ENCODE measurements at places on chromosomes 2 and 18.

DNA sequence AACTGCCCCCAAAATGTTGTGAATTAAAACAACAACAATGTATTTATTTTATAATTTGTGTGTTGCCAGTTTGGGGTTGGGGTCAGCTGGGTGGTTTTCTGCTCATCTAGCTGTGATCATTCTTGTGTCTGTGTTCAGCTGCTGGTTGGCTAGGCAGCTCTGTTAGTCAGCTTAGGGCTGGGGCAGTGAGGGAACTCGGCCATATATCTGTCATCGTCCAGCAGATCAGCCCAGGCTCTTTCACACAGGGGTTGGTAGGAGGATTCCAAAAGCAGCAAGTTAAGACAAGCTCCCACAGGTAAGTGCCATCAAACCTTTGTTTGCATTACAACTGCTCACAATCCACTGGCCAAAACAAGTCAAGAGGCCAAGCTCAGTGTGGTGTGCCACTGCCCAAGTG is 121.5 kb downstream of the LPIN1 start:
- DNase-seq = no peak

GRCh38 chr18:60684843-60685513 is 312.4 kb upstream of the MC4R start:
- DNase-seq = no peak

DNA sequence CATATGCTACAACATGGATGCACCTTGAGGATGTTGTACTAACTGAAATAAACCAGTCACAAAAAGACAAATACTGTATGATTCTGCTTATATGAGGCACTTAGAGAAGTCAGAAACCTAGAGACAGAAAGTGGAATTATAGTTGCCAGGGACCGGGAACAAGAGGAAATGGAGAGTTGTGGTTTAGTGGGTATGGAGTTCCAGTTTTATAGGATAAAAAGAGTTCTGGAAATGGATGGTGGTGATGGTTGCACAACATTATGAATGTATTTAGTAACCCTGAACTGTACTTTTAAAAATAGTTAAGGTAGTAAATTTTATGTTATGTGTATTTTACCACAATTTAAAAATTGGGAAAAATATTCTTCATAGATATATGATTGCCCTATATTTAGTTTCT is 97.7 kb downstream of the DPP4 start:
- no peak for DNase-seq

GRCh38 chr18:24019641-24020331 is 5.2 kb downstream of the TTC39C start:
- peak; percentile 69 for DNase-seq

DNA sequence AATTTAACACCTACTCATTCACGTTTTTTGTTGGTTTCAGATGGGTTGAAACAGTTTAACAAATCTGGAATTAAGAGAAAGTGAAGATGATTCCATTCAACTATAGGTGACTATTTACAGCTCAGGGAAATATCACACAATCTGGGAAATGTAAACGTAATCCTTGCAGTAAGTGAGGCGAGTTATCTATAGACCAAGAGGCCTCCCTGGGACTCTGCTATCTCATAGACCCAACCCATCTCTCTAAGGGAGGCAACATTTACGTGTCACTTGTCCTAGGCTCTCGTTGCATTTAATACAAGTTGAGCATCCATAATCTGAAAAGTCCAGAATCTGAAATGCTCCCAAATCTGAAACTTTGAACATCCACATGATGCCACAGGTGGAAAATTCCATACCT is 2.0 kb upstream of the MOB4 start:
- no peak for DNase-seq

DNA sequence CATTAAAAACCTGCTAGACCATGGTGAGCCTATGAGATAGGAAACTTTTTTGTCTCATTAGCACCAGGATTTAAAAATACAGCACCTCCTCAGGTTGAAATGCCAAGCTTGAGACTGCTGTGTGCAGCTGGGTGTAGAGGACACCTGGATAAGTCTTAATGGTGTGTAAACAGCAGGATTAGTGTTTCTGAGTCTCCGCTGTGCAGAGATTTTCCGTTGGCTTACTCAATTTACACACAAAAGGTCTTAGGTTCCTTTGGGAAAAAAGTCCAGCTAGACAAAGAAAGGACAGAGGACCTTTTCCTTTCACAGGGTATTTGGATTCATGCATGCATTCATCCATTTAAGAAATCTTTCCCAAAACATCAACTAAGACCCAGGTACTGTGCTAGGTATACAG is 168.1 kb downstream of the NRXN1 start:
- no peak for DNase-seq

GRCh38 chr2:36707050-36707449 is 10.5 kb downstream of the VIT start:
- DNase-seq = no peak

- DNase-seq = peak; percentile 86
Measured at GRCh38 chr2:112187805-112188596, 49.8 kb downstream of the FBLN7 start.

DNA sequence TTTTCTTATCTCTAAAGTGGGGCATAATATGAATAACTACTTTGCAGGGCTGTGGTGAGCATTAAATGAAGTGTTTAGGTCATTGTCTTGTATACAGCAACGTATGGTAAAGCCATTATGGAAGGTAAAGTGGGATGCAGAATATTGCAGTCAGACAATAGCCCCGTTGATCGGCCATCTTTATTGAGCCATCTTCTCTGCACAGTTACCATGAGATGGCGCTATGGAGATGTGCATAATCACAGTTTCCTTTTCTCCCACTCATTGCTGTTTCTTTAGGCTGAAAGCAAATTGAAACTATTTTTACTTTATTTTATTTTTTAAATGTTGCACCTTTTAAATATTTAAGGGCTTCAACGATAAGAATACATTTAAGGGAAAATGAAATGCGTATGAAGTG is 108.9 kb downstream of the THSD7B start:
- DNase-seq = no peak

DNA sequence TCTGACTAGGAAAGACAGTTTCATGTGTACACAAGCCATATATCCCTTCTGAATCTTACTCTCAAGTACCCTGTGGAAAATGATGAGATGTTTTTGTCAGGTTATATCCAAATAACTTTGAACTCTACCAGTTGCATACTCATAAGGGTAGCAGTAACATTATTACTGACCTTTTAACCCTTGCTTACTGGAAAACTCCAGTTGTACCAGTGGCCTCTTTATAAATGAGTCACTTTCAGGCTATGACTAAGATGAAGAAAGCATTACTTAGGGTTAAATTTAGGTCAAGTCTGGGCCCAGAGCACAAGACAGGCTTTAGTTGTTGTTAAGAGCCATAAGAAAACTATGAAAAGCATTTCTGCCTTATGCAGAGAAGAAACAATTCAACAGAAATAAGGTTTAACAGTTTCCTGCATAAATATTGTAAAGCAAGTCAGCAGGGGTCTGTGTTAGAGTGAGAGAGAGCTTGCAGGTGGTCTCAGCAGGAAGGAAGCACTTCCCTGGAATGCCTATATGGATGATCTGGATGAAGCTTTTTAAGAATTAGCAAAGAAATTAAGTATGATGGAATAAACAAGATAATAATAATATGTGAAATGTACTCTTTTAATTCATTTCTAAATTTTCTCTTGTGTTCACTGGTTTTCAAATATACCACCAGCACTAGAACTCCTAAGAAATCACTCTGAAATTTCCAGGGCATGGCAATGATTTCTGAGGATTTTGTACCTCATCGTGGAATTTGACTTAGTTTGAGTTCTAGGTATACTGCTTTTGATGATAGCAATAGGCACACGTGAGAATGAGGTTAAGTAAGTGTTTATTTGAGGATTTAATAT is 126.6 kb downstream of the UBE2E3 start:
- peak; percentile 31 for DNase-seq

DNA sequence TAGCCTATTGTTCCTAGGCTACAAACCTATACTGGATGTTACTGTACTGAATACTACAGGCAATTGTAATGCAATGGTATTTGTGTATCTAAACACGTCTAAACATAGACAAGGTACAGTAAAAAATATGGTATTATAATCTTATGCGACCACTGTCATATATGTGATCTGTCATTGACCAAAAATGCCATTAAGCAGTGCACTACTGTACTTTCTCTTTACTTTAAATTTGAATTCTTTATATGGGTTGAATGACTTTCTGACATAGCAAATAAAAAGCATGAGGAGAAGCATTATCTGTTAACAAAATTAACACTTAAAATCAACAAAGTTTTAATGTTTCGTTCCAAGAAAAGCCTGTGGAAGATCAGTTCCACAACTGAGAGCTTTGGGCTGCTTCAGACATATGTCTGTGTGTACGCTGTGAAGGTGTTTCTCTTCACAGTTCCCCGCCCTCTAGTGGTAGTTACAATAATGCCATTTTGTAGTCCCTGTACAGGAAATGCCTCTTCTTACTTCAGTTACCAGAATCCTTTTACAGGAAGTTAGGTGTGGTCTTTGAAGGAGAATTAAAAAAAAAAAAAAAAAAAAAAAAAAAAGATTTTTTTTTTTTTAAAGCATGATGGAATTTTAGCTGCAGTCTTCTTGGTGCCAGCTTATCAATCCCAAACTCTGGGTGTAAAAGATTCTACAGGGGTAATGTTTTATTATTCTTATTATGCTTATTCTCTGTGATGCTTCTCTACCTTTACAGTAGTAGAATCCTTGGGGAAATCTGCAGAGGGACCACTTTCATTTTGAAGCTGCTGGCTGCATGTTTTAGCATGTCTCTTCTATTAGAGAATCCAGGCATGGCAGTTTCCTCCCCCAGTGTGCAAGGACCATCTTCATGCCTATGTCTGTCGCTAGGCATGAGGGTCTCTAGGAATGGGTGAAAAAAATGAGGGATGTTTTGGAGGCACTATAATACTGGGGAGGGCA is 54.5 kb downstream of the SCN2A start:
- DNase-seq = peak; percentile 45

DNA sequence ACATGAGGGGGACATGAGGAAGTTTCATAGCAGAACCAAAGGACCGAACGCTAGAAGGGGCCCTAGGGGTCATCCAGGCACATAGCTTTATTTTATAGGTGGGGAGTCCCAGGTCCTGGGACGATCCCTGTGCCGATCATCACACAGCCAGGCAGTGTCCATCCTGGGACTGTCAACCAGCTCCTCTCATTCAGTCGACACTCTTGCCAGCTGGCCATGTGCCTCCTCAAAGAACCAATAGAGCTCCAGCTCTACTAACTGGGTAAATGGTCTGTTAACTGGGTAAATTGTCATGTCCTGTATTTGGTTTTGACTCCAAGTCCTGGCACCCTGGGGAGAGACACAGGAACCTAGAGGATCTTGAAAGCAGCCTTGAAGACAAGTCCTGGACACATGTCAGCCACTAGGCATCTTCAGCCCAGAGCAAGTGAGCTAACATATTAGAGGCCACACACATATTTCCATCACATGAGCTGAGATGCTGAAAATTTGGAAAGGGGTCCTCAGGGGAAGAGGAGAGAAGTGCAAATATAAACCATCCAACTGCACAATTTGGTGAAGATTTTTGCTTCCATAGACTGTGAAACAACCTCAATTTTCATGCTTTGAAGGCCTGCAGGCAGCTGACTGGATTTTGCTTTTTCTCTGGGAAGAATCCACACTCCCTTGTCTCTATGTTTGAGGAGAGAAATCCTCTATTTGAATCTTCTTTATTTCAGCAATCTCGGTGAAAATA is 361.1 kb upstream of the SLC14A2 start:
- no peak for DNase-seq

DNA sequence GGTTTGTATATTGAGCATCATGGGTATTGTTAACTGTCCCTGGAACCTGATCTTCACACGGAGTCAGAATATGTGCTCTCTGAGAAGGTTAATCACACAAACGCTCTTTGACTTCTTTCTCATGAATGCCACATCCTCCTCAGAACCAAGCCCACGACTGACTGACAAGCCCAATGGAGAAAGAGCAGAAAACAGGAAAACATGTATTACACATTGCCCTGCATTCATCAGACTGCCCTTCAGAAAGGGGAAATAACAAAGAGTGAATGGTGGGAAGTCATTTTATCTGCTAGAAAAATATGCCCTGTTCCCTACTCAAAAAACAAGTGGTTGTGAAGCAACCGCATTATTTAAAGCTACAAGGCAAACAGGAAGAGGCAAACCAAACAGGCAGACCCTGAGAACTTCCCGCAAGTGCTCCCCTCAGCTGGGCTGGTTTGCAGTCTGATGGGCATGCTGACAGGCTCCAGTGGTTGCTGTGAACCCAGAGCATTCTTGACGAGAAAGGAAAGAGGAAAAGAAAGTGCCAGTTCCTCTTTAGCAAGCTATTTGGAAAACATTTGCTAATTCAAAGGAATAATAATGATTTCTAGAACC is 172.9 kb upstream of the SETBP1 start:
- no peak for DNase-seq

- DNase-seq = no peak
Measured at GRCh38 chr2:175599966-175600831, 401.9 kb downstream of the LNPK start.

- DNase-seq = no peak
Measured at GRCh38 chr2:98374958-98375570, 28.8 kb downstream of the CNGA3 start.

- peak; percentile 24 for DNase-seq
Measured at GRCh38 chr2:144358979-144359541, 160.9 kb downstream of the ZEB2 start.

- no peak for DNase-seq
Measured at GRCh38 chr2:226887940-226888339, 52.1 kb downstream of the RHBDD1 start.

DNA sequence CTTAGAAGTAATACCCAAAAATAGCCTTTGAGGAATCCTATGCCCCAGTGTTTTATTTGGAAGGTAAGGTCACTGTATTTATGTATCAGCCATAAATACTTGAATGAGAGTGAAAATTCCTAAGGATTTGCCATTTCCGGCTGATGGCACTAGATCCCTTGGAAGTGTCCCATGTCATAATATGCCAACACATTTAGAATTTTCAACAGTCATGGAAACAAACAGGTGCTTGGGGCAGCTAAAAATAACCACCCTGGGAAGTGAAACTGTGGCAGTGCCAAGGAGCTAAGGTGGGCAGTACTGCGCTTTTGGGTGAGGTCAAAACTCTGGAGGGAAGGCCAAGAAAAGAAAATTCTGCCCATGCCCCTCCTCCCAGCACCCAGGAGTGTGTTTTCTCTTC is 80.2 kb downstream of the TCF7L1 start:
- DNase-seq = no peak

DNA sequence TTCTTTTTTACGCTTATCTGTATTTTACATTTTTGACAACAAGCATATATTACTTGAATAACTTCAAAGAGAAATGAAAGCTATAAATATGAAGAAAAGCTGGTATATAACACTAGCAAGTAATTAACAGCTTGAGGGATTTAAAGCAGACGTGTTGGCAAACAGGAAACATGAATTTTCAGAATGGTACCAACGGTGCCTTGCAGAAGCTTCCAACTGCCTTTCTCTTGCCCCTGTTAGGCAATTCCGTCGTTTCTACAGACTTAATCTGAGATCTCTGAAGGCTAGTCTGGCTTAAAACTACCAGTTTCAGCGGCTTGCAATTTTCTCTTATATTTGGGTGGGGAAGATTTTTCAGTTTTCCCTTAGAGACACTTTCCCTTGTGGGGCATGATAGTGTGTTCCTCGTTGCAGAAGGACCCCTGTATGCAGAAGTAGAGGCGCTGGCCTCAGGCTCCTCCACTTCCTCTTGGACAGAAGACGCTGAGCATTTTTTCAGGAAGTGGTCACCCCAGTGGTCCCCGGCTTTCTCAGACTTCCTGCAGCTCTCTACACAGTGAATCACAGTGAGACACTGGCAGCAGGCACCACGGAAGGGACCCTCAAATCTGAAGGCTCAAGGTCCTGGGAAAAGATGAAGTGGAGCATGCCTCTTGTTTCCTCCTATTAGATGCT is 56.2 kb upstream of the SLC16A14 start:
- DNase-seq = no peak

- no peak for DNase-seq
Measured at GRCh38 chr2:28991021-28991420, 9.9 kb downstream of the TOGARAM2 start.

- no peak for DNase-seq
Measured at GRCh38 chr2:34979148-34979547, 1376.4 kb upstream of the CRIM1 start.

All from stimulated activated CD4-positive, alpha-beta T cell treated with anti-CD3 and anti-CD28 coated beads, Interleukin-4, amount 100 ng/mL, for 24 hours (primary cell).